Pancreas (tissue), 10 donors: ENCODE measurements at places on chromosomes 3 and 15.

- no peak for DNase-seq
Measured at GRCh38 chr15:69660658-69661405, 208.2 kb downstream of the RPLP1 start.

DNA sequence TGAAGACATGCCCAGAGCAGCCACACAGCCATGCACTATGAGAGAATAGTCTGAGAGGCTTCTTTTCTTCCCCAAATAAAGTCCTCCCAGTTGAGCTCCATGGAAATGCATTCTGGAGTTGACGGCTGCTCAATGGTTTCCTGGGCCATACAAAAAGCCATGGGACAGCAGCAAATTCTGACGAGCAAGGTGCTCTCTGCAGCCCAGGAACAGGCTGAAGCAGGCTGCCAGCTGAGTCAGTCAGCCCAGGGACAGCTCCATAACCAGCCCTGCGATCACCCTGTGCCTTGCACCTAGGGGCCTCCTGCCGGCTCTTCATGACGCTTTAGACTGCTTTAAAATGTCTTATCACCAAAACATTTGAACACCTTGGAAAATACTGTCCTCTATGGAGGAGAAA is 256.3 kb upstream of the CHRNA7 start:
- no peak for DNase-seq

- no peak for DNase-seq
Measured at GRCh38 chr3:193884652-193885051, 251.3 kb upstream of the HES1 start.

DNA sequence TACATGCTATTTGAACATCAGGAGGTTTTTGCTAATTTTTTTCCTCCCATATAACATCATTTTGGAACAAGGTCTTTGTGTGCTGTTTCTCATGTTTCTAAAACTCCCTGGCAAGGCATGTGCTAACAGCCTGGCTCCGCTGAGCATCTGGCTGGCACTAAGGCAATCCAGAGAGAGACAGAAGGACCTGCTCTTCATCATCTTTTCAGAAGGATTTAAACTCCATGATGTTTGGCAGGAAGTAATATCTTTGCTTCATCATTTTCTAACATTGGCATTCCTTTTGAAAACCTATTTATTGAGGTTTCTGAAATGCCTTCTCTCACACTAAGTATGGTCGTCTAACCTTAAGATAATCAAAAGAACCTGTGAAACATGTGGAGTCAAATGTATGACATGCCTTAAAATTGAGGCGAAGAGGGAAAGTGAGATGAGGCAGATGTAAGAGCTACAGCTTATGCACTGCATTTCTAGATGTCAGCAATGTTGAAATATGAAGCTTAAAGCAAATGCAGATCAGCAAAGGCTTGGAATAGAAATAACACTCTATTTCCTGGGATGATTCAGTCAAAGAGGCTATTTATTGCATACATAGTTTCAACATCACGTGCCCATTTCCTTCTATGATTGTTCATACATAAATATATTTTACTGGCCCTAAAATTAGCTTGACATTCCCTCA is 592.0 kb downstream of the ZNF385D start:
- DNase-seq, result no peak

- no peak for DNase-seq
Measured at GRCh38 chr3:102105193-102105592, 255.9 kb downstream of the NFKBIZ start.

GRCh38 chr15:71674354-71674753 is 136.0 kb upstream of the NR2E3 start:
- no peak for DNase-seq
